ENCODE measurements at places on chromosomes 6 and 20.

DNA sequence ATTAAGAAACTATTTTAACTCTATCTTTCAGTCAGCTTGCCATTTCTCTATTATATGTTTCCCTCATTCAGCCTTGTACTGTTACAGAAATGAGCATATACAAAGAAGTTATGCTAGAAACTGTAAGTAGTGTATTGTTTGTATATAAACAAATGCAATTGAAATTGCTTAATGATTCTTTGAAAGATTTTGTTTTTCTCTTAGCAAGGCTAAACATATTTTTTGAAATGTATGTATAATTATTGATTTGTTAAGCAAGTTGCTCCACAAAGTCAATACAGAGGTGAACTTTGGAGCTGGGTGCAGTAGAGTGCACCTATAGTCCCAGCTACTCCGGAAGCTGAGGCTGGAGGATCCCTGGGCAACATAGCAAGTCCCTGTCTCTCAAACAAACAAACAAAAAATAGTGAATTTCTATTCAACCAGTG lies 253.6 kb downstream of the RNGTT start:
- DNase-seq = no peak

- DNase-seq = peak; percentile 42
Observed at GRCh38 chr6:27332692-27333641, 20.9 kb upstream of the POM121L2 start.

DNA sequence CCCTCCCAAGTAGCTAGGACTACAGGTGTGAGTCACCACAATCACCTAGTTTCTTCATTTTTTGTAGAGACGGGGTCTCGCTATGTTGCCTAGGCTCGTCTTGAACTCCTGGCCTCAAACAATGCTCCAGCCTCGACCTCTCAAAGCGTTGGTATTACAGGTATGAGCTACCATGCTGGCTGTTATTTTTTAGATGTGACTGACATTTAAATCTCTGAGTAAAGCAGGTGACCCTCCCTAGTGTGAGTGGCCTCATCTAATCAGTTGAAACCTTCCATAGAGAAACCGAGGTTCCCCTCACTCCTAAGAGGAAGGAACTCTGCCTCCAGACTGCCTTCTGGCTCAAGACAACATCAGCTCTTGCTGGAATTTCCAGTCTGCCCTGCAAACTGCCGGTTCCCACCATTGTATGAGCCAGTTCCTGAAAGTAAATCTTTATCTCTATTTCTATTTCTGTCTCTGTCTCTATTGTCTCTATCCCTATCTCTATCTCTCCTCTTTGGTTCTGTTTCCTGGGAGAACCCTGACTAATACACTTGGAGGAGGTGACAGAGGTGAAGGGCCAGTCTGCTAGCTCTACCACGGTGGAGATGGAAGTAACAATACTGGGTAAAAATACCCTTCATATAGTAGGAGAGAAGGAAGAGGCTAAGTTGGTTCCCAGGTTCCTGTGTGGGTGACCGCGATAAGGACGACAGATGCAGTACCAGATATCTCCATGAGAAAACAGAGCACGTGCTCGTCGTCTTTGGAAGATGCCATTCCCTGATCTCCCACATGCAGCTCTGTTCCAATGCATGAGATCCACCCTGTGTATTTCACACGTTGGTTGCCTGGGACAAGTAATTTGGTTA lies 81.0 kb downstream of the MYB start:
- DNase-seq = no peak

DNA sequence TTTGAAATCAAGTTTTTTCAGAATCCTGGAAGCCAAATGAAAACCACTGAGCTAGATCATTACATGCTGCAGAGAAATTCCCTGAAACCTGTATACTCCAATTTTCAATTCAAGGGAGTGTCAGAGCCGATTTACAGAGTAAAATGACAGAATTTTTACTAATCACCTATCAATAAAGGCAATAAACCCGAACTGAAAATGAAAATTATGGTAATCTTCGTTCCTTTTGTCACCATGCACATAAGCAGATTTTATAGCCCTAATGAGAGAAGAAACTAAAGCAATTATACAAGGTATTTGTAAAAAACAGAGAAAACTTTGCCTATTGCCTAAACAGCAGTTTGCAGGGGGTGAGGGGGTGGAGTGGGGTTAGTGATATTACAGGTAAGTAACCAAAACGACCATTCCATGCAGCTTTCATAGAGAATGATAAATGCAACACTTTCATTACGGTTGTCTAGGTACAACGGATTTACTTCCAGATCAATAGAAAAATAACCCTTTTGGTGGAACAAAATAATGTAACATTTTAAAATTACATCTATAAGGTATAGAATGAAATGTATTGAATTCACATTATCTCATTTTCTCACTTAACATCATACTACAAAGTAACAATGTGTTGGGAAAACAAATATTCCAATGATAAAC lies 115.2 kb upstream of the BEND6 start:
- DNase-seq = no peak

GRCh38 chr6:37547564-37548061 lies 47.9 kb upstream of the CCDC167 start:
- peak; percentile 56 for DNase-seq

DNA sequence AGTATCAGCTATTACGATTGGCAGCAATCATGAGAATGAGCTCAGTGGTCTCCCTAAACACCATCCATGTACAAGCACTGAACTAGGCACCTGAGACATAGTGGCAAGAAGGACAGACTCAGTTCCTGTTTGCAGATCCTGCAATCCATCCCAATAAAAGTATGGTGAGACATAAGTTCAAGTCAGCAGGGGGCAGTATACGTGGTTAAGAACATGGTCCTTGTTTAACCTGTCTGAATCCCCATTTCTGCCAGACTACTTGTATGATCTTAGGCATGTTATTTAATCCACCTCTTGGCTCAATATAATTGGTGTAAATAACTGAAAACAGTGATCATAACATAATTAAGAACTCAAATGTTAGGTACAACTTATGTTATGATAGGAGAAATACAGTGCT lies 33.2 kb upstream of the PNISR start:
- DNase-seq = peak; percentile 36
